ENCODE measurements at places on chromosomes 13 and 19.

- DNase-seq: peak; percentile 69
Measured at GRCh38 chr13:101584331-101584730, 131.9 kb downstream of the ITGBL1 start.

- no peak for DNase-seq
Measured at GRCh38 chr19:51417810-51418157, 342 bp upstream of the SIGLEC10 start.

- DNase-seq: no peak
Measured at GRCh38 chr13:100668408-100668807, 6.2 kb downstream of the TMTC4 start.

GRCh38 chr13:42971691-42972347 is 20.2 kb downstream of the EPSTI1 start:
- DNase-seq: no peak

All from retina (tissue), 1 donor.